Stimulated activated CD8-positive, alpha-beta memory T cell treated with anti-CD3 and anti-CD28 coated beads, Interleukin-4, amount 100 ng/mL, for 1 hour (primary cell): ENCODE measurements at places on chromosomes 16 and 17.

- no peak for DNase-seq
Measured at GRCh38 chr16:55351936-55352335, 27.9 kb downstream of the IRX6 start.

- DNase-seq = no peak
Measured at GRCh38 chr17:11340803-11341202, 99.8 kb downstream of the SHISA6 start.

- DNase-seq = no peak
Measured at GRCh38 chr16:67277294-67277998, 1.9 kb upstream of the PLEKHG4 start.

GRCh38 chr16:76976101-76976500 is 214.9 kb upstream of the MON1B start:
- no peak for DNase-seq

- DNase-seq = no peak
Measured at GRCh38 chr16:26301516-26301915, 609.8 kb downstream of the HS3ST4 start.

- no peak for DNase-seq
Measured at GRCh38 chr16:83031524-83031923, 404.8 kb downstream of the CDH13 start.

GRCh38 chr17:30173649-30174048 is 57.0 kb downstream of the NSRP1 start:
- DNase-seq = no peak

DNA sequence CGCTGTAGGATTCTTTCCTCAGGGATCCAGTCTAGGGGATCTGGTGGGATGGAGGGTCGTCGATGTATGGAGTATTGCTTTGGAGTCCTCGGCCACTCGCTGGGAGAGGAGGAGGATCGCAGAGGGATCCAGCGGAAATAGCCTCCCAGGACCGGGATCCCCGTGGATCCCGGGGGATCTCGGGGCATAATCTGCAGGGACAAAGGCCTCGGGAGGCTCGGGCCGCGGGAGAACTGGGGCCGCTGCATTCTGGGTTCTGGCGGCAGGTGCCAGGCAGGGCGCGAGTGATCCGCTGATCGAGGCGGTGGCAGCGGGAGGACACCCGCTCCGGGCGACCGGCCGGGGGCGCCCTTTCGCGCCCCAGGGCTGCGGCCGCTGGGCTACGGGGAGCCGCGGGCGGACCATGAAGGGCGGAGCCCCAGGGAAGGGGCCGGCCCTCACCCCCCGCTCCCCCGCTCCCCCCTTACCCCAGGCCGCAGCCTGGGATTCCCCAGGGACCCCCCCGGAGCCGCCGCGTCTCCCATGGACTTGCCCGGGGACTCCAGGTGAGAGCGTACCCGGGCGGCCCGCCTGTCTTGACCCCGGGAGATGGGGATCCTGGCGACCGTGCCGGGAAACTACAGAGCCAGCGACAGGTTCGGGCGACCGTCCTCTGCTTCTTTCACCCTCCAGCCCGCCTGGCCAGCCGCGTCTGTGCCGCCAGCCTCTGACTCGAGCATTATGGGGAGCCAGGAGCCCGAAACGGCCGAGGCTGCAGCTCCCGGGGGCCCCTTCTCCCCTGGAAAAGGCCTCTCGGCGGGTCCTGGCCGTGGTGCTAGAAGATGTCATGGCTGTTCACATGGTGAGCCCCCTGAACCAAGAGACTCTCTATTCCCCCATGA is 604 bp downstream of the PRR14 start:
- DNase-seq = peak; percentile 58

DNA sequence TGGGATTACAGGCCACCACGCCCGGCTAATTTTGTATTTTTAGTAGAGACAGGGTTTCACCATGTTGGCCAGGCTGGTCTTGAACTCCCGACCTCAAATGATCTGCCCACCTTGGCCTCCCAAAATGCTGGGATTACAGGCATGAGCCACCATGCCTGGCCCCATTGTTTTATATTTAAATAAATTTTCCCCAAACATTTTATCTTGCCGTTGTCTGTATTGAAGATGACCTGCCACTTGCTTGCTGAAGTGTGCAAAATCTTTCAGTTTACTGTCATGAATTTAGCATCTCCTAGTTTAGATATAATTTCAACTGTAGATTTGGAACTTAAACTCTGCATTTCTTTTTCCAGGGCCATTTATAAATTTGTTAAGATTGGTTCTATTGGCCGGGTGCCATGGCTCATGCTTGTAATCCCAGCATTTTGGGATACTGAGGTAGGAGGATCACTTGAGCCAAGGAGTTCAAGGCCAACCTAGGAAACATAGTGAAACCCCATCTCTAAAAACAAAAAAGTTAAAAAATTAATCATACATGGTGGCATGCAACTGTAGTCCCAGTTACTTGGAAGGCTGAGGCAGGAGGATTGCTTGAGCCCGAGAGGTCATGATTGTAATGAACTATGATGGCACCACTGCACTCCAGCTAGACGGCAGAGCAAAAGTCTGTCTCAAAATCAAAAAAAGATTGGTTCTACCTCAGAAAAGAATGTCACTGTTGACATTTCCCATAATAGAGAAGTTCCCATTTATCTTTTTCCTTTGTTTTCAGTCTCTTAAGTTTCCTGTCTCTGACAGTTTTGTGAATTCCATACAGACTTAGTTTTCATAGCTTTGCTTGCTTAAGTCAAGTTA is 84.4 kb downstream of the VMP1 start:
- no peak for DNase-seq

GRCh38 chr17:76544546-76545365 is 4.9 kb downstream of the PRCD start:
- DNase-seq = no peak
